ENCODE measurements at places on chromosomes 16 and 17.

DNA sequence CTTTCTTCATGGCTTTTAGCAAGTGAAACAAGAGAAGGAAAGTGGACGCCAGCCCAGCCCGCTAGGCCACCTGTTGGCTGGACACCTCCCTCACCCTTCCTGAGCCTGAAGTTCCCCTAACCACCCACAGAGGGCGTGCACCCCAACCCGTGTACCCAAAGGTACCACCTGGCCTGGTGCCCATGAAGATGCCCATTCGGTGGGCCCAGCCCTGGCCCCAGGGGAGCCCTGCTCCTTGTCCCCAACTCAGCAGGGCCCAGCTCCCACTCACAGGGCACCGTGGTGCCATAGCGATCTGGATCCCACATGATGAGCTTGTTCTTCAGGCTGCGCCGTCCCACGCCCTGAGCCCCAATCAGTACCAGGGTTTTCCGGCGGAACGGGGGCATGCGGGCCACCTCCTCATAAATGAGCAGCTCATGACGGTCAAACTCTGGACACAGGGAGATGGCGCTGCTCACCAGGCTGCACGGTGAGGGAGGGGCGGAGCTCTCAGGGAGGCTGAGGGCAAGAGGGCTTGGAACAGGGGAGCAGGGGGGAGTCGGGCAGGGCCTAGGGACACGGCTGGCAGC lies 26.8 kb downstream of the MPP2 start:
- peak; percentile 92 for DNase-seq

DNA sequence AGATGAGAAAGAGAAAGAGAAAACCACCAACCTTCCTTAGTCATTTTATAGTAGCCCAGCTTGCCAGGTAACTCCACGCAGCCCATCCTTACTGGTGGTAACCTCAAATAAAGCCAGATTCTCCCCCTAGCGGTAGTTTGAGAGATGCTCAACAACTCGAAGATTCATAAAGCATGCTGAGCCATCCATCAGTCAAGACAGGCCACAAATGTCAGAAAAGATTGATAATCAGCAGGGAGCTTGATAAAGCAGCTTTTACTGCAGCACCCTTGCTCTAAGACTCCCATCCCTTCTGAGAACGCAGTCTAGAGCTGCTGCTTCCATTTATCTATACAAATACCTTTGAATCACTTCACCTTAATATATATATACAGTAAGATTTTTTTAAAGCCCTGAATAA lies 451.5 kb upstream of the HSBP1 start:
- DNase-seq: peak; percentile 62

- peak; percentile 89 for DNase-seq
Measured at GRCh38 chr16:20300312-20301097, 26.8 kb downstream of the GP2 start.

DNA sequence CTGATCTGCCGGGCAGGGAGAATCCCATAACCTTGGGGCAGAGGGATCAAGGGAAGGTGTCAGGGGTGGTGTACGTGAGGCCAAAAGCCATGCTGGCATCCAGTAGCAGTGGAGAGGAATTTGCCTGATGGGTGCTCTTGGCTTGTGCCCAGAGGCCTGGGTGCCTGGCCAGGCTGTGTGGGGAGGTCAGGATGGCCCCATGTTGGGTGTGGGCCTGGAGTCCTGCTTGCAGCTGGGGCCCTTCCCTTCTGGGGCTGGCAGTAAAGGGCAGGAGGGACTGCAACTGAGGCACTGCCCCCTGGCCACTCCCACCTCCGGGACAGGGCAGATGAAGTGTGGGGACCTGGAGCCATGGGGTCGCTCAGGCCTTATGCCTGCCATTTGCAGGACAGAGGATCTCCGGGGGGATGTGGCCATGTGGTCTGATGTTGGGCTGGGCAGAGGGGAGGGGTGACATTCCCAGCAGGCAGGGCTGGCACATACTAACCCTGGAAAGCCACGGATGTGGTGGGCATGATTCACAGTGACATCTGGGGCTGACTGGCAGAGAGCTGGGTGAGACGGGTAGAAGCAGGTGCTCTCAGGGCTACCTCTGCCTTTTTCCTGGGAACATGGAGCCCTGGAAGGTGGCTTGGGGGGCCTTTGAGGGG lies 3.5 kb downstream of the FMNL1 start:
- DNase-seq: no peak

DNA sequence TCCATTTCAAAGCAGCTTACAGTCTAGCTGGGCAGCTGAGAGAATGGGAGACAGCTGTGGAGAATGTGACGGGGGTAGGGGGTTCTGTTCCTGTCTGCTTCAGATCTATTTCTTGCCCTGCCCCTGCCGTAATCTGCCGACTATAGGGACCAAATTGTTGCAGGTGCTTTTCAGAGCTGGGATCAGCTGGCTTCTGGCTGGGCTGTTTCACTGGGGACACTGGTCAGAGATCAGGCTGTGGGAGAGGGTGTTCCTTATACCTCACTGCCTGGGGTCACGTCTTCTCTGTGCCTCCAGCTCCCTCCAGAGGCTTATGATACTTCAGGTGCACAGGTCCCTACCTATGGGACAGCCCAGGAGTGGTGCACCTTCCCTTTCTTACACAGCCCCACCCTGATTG lies 514.9 kb upstream of the GOT2 start:
- peak; percentile 79 for DNase-seq

- DNase-seq: no peak
Measured at GRCh38 chr16:56231-56927, 2.8 kb downstream of the SNRNP25 start.

DNA sequence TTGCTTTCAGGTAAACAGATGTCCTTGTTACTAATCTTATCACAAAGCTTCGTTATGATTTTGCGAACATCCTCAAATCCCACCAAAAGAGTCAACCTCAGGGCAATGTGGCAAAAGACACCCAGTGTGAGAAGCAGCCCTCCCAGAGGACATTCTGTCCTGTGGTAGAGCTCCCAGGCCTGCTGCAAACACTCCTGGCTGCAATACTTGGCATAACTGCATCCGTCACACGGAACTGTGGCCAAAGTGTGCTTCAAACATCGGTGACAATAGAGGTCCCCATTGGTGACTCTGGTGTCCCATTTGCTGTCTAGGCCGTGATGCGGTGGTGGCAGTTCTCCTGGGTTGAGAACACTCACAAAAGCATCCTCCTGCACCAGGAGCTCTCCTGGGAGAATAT lies 29.5 kb downstream of the SMYD4 start:
- no peak for DNase-seq

DNA sequence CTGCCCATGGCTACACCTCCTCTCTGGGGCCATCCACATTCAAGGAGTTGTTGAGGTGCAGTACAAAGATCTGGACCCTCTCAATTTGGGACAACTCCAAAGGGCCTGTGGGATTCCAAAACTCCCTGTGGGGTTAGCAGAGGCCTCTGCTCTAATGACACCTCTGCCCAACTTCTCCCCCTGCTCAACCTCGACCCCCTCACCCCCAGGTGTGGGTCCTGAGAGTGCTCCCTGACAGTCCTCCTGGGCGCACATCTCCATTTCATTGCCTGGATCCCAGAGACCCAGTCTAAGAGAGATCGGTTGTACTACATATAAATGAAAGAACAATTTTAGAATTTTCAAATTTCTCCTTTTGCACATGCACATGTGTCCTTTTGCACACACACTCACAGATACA lies 73.0 kb upstream of the NKD1 start:
- no peak for DNase-seq

DNA sequence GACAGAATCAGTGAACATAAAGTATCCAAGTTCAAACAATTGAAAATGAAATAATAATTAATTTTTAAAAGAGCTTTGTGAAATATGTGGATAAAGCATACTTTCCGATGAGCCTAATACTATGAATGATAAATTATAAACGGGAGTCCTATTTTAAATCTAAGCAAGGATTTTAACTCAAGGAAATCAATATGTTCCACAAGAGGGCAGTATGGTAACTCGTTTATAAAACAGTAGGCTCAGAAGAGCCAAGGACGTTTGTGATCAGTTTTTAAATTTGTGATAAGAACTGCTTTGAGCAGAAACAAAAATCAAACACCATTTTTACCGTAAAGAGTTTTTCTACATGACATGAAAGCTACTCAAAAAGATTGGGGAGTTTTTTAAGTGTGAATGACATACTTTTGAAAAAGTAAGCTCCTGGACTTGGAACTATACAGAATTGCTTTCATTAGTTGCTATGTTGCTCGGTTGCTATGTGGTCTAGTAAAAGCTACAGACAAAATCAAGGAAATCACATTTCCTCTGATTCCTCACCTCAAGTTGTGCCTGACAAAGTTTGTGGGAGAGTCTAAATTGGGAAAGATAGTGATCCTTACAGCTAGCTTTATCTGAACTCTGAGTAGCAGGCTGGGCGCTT lies 11.8 kb upstream of the TEKT1 start:
- DNase-seq: no peak

GRCh38 chr17:79562931-79563210 lies 48.0 kb downstream of the RBFOX3 start:
- no peak for DNase-seq

DNA sequence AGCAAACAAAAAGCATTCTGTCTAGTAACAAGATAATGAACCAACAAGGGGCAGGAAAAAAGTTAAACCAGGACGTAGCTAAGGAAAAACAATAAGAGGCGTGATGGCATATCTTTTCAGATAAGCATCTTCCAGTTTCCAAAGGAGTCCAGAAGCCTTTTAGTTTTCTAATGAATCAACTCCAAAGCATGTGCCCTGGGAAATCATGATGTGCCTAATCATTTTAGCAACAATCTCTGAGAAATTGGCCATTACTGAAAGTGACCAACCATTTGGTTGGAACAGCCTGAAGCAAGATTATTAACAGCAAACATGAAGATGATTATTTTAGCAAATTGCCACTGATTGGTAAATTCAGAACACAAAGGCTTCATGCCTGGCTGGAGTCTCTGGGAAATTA lies 440.9 kb upstream of the MAF start:
- DNase-seq: no peak

DNA sequence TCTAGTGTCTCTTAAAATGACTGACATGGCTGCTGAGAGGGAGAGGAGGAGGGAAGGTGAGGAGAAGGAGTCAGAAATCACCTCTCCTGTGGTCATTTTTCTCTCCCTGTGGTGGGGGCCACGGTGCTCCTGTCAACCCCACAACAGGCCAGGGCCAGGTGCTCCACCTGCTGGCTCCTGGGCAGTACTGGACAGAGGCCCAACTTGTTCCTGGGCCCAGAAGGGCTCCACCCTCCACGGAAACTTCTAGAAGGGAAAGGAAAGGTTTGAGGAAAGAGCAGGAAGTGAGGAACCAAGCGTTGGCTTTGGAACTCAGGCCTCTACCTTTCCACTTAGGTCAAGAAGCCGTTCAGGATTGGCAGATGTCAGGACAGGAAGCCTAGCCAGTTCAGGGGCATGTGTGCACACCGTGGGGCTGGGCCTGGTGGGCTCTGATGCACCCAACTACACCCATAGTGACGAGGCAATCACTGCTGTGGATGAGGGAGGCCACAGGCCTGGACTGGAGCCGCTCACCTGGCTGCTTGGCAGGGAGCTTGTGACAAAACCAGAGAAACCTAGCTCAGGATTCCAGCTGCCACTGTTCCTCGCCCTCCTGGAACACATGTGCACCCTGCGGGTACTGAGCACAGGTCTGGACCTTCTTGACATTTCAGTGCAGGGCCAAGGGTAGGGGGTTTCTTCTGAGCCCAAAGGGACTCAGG lies 36.1 kb downstream of the WNT3 start:
- DNase-seq: peak; percentile 87

DNA sequence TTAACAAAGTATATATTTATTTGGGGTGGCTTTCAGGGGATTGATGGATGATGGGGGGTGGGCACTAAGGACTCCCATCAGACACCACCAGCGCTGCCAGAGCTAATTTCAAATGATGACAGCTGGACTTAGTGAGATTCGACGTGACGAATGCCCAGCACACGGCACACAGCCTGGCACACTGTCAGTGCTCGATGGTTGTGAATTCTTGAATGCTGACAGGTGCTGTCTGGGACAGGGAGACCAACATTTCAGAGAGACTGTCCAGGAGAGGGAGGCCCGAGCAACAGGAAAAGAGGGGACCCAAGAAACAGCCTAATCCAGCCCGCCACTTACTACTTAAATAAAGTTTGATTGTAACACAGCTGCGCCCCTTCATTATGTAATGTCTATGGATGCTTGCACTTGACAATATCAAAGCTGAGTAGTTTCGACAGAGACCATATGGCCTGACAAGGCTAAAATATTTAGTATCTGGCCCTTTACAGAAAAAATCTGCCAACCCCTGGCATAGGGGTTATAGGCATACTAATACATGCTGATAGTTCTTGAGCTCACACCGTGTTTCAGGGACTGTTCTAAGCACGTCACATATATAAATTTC lies 6.2 kb upstream of the MPRIP start:
- DNase-seq: no peak

GRCh38 chr17:47641202-47641601 lies 8.5 kb upstream of the KPNB1 start:
- DNase-seq: no peak

DNA sequence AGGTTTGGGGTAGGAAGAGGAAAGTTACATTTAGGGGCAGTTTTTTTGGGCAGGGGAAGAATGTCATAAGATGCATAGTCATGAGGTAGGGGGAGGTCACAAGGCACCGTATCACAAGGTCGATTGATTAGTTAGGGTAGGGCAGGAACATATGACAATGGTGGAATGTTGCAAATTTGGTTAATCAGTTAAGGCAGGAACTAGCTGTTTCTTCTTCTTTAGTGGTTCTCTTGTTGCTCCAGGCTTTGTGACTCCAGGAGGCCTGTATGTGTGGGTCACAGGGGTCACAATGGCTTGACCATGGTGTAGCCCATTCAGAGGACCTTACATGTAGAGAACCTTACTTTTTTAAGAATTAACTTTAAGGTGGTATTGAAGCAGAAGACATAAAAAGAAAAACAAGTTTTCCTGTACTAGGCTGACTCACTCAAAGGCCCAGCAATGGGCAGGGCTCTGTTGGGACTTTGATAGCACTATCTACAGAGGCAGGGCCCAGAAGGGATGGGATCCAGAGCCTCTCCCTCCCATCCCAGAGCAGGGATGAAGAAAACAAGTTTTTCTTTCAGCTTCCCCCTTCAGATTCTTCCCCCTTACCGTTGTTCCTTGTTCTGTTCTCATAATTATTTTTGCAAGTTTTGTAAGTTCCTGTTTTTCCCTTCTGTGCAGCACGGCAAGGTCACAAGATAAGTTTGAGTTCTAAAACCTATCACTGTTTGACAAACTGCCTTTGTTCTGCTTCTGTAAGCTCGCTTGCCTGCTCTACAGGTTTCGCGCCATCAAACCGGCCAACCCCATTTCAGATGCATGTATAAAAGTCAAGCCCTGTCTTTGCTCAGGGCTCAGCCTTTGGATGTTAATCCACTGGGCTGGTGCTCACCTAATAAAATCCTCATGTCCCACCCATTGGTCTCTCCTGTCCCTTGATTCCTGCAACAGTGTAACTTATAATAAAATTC lies 45.8 kb upstream of the ATF7IP2 start:
- DNase-seq: no peak

- DNase-seq: no peak
Measured at GRCh38 chr17:64213995-64214811, 48.9 kb downstream of the TEX2 start.

- DNase-seq: no peak
Measured at GRCh38 chr17:630801-631200, 83.8 kb downstream of the VPS53 start.
